NB4 (cell line): ENCODE measurements at places on chromosomes 2 and 18.

DNA sequence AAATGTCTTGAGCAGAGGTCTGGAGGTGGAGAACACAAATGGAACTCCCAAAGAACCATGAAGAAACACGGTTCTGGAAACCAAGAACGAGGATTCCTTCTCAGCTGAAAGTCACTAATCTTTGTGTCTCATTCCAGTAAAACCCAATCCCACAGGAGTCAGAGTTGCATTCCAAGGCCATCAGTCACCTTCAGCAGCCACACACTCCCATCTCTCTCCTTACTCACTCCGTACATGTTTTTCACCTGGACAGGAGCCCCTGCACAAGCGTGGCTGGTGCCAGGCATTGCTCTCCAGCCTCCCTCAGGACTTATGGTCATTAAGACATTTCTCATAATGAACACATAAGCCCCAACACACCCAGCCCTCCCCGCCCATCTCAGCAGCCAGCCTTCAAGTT lies 175.4 kb upstream of the SIX2 start:
- DNase-seq: no peak

DNA sequence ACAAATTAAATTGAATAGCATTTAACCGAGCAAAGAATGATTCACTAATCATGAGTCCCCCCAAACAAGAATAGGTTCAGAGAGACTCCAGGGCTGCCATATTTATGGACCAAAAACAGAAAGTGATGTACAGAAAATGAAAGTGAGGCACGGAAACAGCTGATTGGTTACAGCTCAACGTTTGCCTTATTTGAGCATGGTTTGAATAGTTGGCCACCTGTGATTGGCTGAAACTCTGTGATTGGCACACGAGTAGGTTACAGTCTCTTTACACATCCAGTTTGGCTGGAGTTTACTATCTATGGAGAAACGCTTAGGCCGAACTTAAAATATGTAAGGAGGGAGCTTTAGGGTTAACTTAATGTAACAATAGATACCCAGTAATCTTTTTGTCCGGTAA lies 27.0 kb upstream of the DPYSL5 start:
- DNase-seq: no peak

DNA sequence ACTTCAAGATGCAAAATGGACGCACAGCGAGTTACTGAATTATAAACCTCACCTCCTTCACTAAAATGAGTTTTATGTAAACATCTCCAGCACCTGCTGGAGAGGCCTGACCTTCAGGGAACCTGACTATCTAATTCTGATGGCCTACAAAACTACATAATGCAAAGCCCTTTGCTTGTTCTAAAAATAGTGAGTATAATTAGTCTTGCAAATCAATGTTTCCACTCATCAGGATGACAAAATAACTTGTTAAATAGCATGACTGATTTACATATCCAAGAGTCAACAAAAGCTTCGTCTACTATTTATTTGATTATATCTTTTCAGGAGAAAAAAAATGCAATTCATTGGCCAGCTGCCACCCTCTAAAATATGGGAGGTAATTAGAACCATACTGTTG lies 326.3 kb upstream of the MC4R start:
- DNase-seq: no peak

GRCh38 chr2:72917877-72918553 lies 696 bp downstream of the EMX1 start:
- peak; percentile 23 for DNase-seq

GRCh38 chr18:48932822-48933510 lies 17.8 kb downstream of the SMAD7 start:
- peak; percentile 91 for DNase-seq

GRCh38 chr2:70069049-70069448 lies 18.2 kb upstream of the PCBP1 start:
- no peak for DNase-seq

DNA sequence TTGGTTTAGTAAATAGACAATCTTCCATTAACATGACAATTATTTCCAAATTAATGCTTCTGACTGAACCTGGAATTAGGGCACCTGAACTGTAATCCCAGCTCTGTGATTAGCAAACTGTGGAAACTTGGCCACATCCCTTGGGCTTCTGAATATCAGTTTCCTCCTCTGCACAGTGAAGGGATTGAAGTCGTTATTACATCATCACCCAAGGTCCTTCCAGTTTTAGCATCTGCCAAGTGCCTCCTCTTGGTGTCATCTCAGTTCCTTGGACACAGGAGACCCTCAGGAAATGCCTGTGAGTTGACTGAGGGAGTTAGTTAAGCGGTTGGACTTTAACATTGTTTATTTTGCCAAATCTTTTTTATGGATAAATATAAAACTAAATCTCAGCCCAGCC lies 64.8 kb downstream of the MOGAT1 start:
- peak; percentile 19 for DNase-seq

DNA sequence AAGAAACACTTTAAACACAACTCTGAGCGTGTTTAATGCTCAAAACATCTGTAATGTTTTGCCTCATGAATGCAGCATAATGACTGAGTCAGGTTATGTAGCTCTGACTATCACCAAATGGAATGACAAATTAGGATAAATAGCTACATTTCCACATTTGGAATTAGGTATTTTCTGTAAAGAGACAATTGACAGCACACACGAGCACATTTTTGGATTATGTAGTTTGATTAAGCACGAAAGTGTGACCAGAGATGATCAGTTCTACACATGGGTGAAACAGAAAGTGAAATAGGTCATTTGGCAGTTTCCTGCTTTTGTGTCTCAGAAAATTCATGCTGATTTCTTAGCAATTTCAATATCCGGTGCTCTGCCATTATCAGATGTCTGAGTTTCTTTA lies 29.0 kb downstream of the LPIN1 start:
- no peak for DNase-seq

- no peak for DNase-seq
Observed at GRCh38 chr2:140657657-140658056, 1473.2 kb downstream of the LRP1B start.
